ENCODE measurements at places on chromosomes 1 and 21.

DNA sequence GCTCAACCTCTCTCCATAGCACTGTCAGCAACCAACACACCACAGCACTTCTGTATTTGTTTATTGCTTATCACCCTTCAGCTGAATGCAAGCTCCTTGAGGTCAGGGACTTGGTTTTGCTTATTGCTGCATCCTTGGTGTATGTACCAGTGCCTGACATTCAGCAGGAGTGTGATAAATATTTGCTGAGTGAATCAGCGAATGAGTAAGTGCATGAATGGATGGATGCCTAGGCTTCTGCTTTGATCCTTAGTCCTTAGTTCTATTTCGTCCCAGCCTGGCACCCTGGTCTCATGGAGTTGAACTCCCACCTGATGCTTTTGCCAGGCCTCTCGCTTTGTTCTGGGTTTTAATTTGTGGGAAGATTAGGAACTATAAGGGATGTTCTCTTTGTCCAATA is 88.2 kb downstream of the ZSCAN20 start:
- DNase-seq = no peak

DNA sequence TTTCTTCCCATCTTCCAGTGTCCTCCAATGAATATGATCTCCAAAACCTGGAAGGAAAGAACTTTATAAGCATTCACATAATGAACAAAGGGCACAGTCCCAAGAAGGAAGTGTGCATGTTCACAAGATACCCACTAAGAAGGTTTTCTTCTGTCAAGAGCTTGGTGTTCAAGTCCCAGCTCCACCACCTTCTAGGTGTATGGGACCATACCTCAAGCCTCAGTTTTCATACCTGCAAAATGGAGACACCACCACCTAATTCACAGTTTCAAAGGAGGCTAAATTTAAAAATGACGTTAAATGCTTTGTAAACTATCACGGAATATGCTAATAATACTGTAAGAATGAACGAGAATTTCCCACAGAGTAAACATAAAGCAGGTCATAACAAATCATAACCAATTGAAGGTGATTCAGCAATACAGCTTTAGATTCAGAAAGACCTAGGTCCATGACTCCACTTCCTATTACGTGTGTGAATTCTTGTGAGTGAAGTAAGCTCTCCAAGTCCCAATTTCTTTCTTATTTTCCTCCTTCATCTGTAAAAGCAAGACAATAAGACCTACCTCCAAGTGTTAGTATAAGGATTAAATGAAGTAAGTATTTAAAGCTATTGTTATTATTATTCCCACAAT is 8.1 kb upstream of the KTI12 start:
- no peak for DNase-seq

- no peak for DNase-seq
These were observed 13.9 kb downstream of the S1PR1 start for GRCh38 chr1:101250656-101251272.

GRCh38 chr1:83849191-83850061 is 149.5 kb downstream of the TTLL7 start:
- no peak for DNase-seq

DNA sequence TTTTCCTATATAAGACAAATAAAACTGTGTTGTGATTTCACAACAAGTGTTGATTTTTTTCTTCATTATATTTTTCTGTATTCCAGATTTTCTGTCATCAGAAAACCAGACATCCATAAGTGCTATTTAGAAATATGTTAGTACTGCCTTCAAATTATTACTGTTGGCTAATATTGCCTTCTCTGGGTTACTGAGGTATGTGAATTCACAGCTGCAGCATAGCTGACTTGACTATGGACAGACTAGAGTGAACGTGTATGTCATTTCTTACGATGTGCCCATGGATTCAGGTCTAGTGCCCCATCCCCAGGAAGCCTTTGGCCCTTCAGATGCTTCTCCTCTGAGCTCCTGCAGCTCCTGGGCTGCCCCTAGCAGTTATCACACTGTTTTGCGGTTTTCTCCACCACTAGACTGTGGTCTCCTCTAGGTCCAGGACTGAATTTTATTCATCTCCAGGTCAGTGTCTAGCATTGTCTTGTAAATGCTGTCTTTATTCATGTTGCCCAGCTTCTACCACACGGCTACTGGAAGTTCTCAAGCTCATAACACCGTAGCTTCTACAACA is 118.5 kb downstream of the FGGY start:
- DNase-seq = no peak

GRCh38 chr1:153534925-153535241 is 908 bp downstream of the S100A6 start:
- no peak for DNase-seq
